ENCODE measurements at places on chromosomes 5 and 9. TPM values are rescaled to one million over a fixed set of nuclear protein-coding genes. Genes with fewer than 3 reads are reported as not detected.

Gene TXNDC8
- not detected for total RNA-seq

DNA sequence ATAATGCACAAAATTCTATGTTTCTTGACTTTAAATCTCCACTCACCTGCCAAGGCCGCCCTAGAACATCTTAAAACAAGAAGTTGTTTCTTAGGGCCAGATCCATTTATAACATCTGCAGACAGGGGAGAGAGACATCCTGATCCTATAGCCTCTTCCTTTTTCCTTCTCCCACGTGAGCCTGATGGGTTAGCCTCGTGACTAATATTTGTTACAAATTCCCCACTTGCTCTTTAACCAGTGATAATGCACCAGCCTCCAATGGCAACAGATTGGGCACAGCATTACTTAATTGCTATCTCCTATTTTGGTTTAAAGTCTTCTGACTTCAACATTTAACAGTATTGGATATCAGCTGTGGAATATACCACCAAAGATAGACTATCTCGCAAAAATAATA, 196.5 kb downstream of the GADD45G start:
- DNase-seq = no peak

- no peak for DNase-seq
These were observed 53.8 kb upstream of the SNCAIP start for GRCh38 chr5:122258241-122258640.

DNA sequence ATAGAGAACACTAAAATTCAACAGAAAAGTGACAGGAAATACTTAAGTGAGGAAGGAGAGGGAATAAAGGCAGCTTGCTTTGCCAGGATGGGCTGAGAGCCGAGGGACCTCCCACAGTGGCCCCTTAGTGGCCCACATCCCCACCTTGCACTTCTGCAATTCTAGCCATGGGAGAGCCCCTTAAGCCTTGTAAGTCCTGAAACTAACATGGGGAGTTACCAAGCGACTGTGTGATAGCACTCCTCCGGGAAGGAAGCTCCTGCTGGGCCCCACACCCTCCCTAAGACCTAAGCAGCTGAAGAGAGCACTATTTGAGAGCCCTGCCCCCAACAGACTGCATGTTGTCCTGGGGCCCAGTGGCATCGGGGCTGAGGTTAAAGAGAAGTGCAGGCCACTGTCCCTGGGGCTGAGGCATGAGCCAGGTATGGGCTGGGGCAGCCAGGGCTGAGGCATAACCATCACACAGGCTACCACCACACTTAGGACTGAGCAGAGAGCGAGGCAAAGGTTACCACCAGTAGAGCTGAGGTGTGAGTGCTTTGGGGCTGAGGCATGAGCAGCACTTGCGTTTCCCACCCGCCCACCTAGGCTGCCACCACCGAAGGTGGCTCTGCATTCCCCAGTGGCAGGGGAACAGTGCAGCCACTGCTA, 301.8 kb upstream of the TRPC7 start:
- no peak for DNase-seq

GRCh38 chr5:65246741-65247140, 235.0 kb downstream of the ADAMTS6 start:
- no peak for DNase-seq

All from frontal cortex (tissue), 4 donors.